PC-9 (cell line): ENCODE measurements at places on chromosomes 2 and 18.
A peak's percentile ranks its signal among the peaks of the same experiment; 100 is the strongest.

DNA sequence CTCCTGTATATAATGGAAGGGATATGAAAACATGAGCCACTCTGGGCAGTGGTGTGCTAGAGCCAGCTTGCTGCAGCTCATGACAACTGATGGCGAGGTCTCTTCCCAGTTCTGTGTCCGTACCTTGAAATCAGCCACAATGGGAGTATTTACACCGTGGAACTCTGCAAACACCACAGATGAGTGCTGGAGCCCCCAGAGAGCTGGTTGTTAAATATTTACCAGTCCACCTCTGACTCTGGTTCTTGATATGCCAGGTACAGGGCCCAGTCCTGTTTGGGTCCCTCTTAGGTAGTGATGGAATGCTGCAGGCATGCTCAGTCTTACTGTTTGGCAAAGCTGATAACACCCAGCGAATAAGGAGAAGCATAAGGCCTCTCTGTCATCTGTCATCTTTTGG, 116.1 kb upstream of the GLI2 start:
- DNase-seq, result no peak

DNA sequence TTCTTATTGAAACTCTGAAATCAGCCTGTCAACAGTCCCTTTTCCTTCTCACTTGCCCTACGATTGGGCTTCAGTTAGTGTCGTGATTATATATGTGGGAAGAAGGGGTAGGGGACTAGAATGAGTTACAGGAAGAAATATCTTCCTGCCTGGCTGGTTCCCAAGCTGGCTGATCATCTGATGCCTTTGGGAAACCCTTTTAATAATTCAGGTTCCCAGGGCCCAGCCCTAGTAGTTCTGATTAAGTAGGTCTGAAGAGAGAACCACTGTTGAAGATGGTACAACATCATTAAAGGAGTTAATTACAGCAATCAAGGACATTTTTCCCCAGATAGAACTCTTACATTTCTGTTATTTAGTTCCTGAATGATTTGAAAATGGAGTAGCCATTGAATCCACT, 110.1 kb upstream of the EML6 start:
- DNase-seq, result no peak

DNA sequence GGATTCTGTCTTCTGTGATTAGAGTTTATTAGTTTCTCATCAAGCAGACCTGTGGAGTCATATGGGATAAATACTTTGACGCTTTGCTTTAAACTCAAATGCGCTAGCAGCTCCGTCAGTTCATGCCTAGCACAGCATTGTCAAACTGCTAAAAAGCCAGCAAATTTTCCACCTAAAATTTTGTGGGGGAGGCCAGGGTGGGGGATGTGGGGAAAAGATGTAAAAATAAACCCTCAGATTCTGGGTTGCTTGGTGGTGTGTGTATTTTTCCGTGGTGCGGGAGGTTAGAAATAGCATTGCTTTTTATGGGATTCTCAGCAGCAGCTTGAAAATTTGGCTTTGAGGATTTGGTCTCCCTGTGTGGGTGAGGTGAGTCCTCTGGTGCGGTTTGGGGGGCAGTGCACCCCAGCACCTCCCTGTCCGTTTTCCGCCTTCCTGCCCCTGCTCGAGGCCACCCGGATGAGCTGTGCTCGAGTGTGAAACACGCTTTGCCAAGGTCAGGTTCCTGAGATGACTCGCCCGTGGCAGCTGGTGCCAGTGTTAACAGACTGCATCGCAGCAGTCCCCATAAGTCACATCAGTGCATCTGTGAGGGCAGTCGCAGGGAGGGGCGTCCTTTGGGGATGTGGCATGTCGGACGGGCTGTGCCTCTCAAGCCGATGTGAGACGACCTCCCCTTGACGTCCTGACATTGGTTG, 65.9 kb downstream of the LDLRAD4 start:
- DNase-seq, result no peak

DNA sequence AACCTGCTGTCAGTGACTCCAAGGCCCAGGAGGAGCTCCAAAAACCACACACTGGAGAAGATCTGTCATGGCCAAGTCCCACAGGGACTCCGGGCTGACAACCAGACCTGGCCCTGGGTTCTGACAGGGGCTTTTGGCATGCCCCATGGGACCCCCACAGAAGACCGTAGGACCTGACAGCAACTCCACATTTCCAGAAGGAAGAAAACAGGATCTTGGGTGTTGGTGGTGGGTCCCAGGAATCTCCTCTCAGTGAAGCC, 275.9 kb upstream of the HS6ST1 start:
- no peak for DNase-seq

GRCh38 chr2:120503793-120504571, 158.0 kb downstream of the INHBB start:
- DNase-seq, result no peak

DNA sequence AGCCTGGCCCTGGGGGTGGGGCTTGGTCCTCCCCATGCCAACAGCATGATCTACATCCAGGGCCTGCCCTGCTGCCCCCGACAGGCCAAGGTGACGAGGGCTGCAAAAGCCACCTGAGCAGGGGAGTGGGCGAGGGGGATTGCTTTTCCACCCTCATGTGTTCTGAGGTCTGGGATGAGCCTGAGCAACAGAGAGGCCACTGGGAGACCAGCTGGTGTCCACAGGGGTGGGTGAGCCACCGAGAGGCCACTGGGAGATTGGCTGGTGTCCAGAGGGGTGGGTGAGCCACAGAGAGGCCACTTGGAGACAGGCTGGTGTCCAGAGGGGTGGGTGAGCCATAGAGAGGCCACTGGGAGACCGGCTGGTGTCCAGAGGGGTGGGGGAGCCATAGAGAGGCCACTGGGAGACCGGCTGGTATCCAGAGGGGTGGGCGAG, 147.4 kb upstream of the GPC1 start:
- DNase-seq, result no peak

GRCh38 chr2:147829106-147829505, 15.7 kb upstream of the ACVR2A start:
- DNase-seq, result no peak

- DNase-seq, result no peak
Observed at GRCh38 chr2:151833984-151834383, 5.8 kb upstream of the ARL5A start.

DNA sequence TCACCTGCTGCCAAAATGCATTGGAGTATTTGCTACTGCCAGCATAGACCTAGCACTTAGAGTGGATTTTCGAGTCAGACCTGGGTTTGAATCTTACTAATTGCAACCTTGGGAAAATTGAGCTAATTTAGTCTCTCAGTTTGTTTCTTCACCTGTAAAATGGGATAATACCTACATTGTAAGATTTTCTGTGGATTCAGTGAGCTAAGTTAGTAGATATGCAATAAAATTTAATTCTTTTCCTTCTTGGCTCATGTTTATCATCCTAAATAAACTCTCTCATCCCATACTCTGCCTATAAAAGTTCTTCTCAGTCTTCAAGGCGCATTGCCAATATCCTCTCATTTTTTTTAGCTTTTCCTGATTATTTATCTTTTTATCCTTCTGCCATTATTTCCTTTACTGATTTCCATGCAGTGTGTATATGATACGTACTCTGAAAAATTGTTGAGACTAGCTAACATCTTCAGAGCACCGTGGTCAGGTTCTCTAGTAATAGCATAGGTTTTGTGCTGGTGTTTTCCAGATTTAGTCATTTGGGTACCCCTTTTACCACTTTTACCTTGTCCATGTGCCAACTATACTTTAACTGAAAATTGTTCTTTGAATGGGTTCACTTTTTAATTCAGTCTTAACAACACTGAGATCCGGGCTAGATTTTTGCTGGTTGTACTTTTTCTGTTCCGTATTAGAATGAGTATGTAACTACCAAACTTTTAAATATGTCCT, 7.3 kb downstream of the CEP192 start:
- no peak for DNase-seq

DNA sequence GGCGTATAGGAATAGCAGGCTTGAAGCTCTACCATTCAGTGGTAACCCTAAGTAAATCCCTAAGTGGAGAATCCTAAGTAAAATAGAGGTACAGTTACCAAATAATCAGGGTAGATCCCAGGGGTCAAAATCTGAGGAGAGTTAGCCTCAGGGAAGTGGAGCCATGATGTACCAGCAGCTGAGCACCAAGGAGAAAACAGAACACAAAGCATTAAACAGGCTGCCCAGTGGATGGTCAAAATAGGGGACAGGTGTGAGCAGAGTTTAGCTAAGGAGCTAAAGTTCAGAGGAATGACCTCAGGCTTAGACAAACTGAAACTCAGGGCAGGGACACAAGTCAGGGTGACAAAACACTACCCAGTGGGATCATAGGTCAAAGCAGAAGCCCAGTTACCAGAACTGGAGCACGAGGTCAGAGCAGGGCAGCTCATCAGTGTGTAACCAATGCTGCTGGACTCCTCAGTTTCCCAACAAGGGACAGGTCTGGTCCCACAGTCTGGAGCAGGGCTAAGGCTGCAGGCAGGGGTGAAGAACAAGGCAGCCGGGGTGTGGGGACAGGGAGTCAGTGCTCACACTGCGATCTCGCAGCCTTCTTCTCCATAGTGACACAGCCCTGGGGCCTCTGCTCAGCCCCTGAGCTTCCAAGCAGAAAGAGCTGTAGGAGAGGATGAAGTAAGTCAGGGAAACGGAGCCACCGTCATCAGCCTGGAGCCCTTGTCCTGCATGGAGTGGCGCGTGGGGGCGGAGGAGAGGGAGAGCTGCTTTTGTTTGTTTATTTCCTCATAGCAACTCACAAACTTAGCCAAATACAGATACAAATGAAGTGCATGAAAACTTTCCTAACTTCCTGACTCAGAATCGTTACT, 264.0 kb downstream of the MREG start:
- peak; percentile 44 for DNase-seq

DNA sequence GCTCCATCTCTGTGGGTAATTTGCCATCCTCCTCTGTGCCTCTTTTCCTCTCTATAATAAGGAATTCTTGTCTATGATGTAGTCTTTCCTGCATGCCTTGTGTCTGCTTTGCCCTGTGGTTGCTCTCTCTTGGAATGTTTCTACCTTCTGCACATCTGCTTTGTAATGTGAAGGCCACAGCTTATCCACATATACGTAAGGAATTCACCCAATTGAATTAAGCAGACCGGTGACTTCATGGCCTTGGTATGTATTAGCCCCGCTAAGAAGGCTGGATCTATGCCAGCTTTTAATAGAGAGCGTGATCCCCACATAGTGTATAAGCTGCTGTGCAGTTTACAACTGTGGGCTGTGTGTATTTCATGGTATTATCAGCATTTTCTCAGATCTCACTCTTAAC, 274.7 kb downstream of the RNF144A start:
- no peak for DNase-seq

DNA sequence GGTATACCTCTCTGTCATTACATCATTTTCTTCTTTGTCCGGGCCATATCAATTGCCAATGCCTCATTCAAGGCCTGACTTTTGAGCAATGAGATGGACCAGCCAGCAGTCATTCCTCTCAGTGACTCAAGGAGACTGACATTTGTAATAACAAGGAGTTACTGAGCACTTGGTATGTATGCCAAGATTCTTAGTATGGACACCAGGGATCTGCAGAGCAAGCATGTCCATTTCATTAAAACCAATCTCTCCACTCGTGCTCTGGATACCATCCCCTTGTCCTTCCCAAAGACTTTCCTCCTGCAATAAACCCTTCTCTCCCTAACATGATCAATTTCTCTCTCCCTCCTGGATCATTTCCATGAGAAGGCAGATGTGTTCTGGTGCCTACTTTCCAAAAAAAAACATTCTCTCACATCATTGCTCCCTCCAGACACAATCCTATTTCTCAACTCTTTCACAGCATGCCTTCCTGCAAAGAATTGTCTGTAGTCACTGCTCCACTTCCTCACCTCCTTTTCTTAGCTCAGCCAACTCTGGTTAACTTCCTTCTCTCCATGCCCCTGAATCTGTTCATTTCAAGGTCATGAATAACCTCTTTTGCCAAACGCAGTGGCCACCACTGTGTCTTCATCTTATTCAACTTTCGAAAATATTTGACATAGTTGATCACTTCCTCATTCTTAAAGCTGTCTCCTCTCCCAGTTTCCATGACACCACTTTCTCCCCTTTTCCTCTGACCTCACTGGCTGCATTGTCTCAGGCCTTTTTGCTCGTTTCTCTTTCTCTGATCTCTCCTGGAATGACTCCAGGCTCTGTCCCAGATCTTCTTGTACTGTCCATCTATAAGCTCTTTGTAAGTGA, 102.8 kb upstream of the CYP1B1 start:
- peak; percentile 48 for DNase-seq

DNA sequence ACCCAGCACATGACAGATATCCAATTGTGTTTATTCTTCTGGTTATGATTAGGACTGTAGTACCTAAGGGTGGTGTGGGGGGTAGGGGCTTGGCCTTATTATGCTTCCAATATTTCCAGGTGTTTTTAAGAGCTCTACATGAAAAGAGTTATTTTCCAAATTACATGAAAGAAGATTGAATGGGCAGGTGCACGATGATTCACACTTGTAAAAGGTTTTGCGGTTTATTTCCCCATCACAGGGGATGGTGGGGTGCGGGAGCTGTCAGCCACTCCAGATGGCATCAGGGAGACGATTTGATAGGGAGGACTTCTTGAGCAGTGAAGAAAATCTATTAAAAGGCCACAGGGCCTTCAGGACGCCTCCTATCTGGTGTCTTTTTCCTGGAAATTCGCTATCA, 15.1 kb upstream of the CCBE1 start:
- DNase-seq, result no peak

DNA sequence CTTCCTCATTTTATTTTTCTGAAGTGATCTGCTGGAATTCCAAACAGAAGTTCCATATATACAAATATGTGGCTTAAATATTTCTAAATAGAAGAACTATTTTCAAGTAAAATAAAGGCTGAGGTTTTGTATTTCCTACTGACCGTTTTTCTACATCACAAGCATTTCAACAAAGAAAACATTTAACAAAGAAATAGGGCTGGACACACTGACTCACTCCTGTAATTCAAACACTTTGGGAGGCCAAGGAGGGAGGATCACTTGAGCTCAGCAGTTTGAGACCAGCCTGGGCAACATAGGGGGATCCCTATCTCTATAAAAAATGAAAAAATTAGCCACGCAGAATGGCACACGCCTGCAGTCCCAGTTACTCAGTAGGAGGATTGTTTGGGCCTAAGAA, 44.6 kb downstream of the TANK start:
- DNase-seq, result no peak

DNA sequence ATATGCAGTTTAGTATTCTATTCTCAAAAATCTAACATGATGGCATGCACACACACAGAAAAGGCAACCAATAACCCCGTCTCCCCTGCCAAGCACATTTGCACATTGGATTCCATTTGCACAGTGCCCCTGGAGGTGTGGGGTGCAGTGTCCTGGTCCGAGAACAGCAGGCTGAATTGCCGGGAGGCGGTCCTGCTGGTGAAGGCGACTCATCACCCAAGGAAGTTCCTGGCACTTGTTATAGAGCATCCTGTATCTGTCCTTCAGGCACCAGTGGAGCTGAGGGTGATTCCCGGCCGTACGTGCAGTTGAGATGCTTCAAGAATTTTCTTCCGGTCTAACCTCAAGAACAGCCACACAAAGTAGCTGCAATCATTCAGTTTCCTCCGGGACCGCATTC, 73.0 kb upstream of the RAB12 start:
- no peak for DNase-seq

DNA sequence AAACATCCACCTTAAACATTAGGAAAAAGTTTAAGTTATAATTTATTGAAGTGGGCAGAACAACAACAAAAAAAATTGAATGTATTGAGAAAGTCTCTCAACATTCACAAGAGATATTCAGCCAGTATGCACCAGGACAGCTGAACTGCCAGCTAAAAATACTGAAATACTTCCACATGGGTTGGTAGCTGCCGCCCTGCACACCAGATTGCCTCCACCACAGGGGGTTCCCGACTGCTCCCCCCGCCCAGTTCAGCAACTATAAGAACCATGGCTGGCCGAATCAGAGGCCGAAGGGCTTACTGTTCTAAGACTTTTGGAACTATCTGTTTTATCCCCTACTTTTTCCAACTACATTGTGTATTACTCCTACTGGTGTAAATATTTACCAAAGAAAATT, 150.0 kb upstream of the LRP1B start:
- no peak for DNase-seq
